AML-193 (cell line): ENCODE measurements at places on chromosomes 7 and 10.

DNA sequence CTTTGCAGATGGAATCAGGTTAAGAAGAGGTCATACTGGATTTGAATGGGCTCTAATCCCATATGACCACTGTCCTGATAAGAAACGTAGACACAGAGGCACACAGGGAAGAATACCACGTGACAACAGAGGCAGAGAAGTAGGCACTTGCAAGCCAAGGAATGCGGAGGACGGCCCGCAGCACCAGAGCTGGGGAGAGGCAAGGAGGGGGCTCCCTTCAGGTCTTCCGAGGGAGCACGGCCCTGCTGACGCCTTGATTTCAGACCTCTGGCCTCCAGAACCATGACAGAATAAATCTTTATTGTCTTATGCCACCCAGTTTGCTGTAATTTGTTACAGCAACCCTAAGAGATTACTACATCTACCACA lies 44.7 kb upstream of the TMEM213 start:
- no peak for DNase-seq

DNA sequence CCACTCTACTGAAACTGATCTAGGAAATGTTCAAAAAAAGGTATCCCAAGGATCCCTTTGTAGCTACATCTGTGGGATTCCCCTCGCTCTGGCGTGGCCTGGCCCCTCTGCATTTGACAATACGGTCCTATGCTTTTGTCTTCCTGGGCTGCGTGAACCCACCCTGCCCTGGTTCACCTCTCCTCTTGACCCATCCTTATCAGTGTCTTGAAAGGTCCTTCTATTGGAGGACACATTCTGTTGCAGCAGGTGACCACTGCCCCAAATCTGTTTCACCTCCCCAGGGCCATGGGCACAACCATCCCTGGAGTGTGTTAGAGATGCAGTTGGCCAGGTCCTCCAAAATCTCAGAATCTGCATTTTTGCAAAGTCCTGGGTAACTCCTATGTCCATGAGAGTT lies 100.8 kb downstream of the EGFR start:
- no peak for DNase-seq

DNA sequence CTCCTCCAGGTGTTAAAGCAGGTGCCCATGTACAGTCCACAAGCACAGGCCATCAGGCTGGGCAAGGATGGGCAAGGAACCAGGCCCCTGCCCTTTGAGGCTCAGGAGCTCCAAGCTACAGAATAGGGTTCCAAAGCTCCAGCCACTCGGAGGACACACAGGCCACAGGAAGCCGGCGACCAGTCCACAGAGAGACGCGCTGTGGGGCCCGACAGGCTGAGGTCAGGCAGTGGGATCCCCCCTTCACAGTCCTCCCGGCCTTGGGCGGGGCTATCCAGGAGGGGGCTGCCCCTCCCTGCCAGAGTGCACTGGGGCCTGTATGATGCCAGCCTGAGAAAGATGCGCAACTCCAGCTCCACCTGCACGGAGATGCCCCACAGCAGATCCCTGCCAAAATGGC lies 34.0 kb downstream of the MAD1L1 start:
- DNase-seq, result no peak

DNA sequence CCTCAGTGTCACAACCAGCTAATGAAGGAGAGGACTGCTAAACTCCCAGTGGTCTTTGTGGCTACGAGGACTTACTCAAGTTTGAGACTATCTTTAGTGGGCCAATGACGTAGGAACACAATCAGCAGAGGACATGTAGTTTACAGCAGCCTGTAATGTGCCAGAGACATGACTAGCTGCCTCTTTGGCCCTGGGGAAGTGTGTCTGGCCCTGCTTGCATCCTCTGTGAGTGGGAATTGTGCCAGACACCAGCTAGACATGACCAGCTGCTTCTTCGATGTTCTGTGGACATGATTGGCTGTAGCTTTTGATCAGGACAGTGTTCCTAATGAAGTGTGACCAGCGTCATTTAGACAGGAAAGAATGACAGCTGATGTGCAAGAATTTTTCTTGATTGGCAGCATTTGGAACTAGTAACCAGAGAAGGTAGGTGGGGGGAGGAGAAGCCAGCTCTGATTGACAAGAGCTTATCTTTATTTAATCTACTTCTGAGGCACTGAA lies 141.7 kb downstream of the AUTS2 start:
- peak; percentile 10 for DNase-seq
